ENCODE measurements at places on chromosomes 4 and X. TPM values are rescaled to one million over a fixed set of nuclear protein-coding genes. Genes with fewer than 3 reads are reported as not detected.
A peak's percentile ranks its signal among the peaks of the same experiment; 100 is the strongest.

DNA sequence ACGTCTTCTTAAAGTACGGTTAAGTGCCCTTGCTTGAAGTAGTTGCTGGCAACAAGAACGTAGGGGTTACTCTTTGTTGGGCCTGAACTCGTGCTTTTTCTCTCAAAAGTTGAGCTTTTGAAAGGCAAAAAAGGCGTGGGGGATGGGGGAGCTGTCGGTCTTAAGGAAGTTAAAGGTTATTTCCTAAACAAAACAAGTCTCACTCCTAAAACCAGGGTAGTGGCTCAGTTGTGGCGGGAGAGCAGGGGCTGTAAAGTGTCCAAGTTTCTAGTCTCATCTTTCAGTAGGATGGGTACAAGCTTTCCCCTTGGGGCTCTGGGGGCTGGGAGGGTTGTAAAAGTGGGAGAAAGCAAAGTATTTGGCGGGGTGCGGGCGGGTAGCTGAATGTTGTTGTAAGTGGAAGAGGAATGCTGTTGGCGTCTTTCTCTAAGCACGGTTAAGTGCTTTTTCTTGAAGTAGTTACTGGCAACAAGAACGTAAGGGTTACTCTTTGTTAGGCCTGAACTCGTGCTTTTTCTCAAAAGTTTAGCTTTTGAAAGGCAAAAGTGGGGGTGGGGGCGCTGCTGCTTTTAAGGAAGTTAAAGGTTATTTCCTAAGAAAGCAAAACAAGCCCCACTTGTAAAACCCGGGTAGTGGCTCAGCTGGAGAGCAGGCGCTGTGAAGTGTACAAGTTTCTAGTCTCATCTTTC is 904 bp upstream of the WDR1 start:
- H3K36me3 ChIP-seq: no peaks in the 10 kb centered on the region
- H3K27ac ChIP-seq: peak overlapping the region; percentile 91
- H3K4me1 ChIP-seq: peaks cover 18% of the 10 kb centered on the region

DNA sequence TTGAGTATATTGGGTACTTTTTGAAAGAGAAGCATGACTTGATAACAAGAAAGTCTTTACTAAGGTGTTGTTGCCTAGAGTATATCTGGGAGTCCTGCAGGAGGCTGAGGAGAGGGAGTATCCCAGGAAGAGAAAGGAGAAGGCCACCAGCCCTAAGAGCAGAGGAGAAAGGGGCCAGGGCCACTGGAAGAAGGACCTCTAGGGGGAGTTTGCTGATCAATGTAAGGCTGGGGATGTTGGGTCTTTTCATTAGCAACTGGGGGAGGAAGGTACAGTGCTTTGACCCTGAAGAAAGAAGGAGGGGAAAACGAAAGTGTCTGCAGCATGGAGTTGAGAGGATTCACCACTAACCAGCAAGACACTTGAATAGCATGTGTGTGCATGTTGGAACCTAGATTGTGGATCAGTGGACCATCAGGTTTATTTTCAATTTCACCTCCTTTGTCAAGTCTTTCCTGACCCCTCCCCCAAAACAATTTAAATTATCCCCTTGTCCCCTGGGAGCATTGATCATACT is 4.5 kb downstream of the SMIM9 start:
- no peaks in the 10 kb centered on the region for H3K36me3 ChIP-seq
- H3K27me3 ChIP-seq: no peaks in the 10 kb centered on the region
- no peak overlapping the region for H3K4me3 ChIP-seq
- H3K4me1 ChIP-seq: no peaks in the 10 kb centered on the region
- no peak overlapping the region for H3K27ac ChIP-seq

DNA sequence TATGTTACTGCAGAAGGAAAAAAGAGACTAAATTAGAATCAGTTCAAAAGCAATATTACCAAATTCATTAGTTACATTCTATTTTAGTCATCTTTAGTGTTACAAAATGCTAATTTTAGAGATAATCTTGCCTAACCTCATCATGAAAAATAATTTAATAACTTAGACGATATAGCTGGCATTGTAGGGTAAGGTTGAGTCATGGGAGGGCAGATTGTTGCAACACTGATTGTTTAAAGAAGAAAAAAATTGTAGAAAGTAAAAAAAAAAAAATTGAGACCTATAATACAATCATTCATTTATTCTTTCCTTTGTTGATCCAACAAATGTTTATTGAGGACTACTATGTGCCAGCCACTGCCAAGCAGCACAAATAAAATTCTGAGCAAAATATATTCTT is 330.9 kb downstream of the GBA3 start:
- H3K27me3 ChIP-seq: no peaks in the 10 kb centered on the region
- H3K27ac ChIP-seq: no peak overlapping the region
- no peaks in the 10 kb centered on the region for H3K36me3 ChIP-seq
- no peak for DNase-seq

- no peaks in the 10 kb centered on the region for H3K27me3 ChIP-seq
- H3K36me3 ChIP-seq: peaks cover 22% of the 10 kb centered on the region
- peaks cover 6% of the 10 kb centered on the region for H3K4me1 ChIP-seq
- H3K27ac ChIP-seq: peak overlapping the region; percentile 40
- H3K4me3 ChIP-seq: no peak overlapping the region
- DNase-seq: no peak
Observed at GRCh38 chr4:76780781-76781697, 116.9 kb downstream of the SOWAHB start.

DNA sequence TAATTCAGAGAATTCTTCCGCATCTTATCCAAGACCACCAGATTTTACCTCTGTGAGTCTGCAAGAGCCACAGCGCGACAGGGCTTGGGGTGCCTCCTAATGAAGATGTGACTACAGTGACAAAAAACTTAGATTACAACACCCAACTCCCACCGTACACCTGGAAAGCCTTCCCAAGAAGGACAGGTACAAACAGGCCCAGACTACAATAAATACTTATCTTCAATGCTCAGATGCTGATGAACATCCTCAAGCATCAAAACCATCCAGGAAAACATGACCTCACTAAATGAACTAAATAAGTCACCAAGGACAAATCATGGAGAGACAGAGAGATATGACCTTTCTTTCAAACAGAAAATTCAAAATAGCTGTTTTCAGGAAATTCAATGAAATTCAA is 20.8 kb upstream of the ABCG2 start:
- no peak overlapping the region for H3K4me3 ChIP-seq
- H3K27ac ChIP-seq: no peak overlapping the region
- H3K36me3 ChIP-seq: no peaks in the 10 kb centered on the region
- no peaks in the 10 kb centered on the region for H3K27me3 ChIP-seq
- DNase-seq: no peak

GRCh38 chr4:56958111-56958517 is 19.3 kb downstream of the NOA1 start:
- no peak for DNase-seq
- H3K27me3 ChIP-seq: no peaks in the 10 kb centered on the region
- H3K4me3 ChIP-seq: no peak overlapping the region
- H3K36me3 ChIP-seq: no peaks in the 10 kb centered on the region
- no peaks in the 10 kb centered on the region for H3K4me1 ChIP-seq
- H3K27ac ChIP-seq: no peak overlapping the region

The CXCL1 gene
- not detected for total RNA-seq

The AMELX gene
- not detected for total RNA-seq

The GLRA3 gene
- total RNA-seq: not detected

The SSX2 gene
- not detected for total RNA-seq
